ENCODE measurements at places on chromosomes 5 and 9.
A peak's percentile ranks its signal among the peaks of the same experiment; 100 is the strongest.

DNA sequence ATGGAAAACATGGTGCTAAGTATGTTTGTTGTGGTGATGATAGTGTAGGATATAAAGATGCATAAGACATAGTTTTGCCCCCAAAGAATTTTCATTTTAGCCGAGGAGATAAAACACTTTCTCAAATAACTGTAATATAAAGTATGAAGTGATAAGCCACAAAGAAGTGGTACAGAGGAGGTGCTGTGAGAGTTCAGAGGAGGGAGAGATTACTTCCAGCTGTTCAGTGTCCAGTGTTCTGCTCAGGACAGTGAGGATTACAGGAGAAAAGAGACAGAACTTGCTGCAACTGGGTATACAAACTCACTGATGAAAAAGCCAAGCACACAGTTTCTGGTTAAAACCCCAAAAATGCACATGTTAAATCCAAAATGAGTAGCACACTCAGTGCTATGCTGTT, 309.3 kb downstream of the KIAA0825 start:
- no peak for DNase-seq

DNA sequence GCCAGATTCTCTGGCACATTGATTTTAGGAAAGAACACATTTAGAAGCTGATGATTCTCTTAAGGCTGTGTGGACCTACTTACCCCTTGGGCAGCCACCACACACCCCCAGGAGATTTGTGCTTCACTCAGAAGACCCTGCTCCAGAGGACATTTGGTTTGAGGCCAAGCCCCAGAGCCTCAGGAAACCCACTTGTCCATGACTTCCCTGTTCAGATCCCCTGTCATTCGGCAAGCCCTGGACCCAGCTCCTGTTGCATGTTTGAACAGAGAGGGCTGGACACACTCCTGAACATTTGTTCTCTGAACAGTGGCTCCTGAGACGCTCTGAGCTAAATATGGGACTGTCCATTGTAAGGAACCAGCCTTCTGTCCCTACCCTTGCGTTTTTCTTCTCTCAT, 82.1 kb downstream of the AMBP start:
- DNase-seq: peak; percentile 45

- DNase-seq: peak; percentile 32
Observed at GRCh38 chr5:176748967-176749935, 61.1 kb upstream of the UNC5A start.

- DNase-seq: no peak
Observed at GRCh38 chr5:135112008-135112725, 78.1 kb upstream of the PITX1 start.

GRCh38 chr9:93116072-93116961, 17.7 kb downstream of the NINJ1 start:
- DNase-seq: peak; percentile 86
